Stimulated activated naive B cell treated with anti-CD40 and anti-IgM and Interleukin-4, amounts not matched to agents 10 μg/mL and 1 μg/mL and 100 μg/mL, for 72 hours (primary cell): ENCODE measurements at places on chromosomes 7 and 10.

- DNase-seq = no peak
These were observed 35.7 kb downstream of the CBX3 start for GRCh38 chr7:26237035-26237807.

DNA sequence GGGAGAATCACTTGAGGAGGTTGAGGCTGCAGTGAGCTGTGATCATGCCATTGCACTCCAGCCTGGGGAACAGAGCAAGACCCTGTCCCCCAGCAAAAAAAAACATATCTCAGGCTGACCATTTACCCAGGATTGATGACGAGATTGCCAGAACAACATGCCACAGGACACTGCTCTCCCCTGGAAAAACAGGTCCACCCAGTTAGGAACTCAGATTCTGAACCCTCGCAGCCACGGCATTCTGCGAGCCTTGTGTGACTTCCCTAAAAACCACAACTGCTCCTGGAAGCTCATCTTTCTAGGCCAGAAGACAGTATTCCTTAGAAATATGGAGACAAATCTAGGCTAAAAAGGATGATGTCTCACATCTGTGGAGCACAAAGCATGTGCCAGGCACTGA lies 42.1 kb upstream of the SH2B2 start:
- no peak for DNase-seq

DNA sequence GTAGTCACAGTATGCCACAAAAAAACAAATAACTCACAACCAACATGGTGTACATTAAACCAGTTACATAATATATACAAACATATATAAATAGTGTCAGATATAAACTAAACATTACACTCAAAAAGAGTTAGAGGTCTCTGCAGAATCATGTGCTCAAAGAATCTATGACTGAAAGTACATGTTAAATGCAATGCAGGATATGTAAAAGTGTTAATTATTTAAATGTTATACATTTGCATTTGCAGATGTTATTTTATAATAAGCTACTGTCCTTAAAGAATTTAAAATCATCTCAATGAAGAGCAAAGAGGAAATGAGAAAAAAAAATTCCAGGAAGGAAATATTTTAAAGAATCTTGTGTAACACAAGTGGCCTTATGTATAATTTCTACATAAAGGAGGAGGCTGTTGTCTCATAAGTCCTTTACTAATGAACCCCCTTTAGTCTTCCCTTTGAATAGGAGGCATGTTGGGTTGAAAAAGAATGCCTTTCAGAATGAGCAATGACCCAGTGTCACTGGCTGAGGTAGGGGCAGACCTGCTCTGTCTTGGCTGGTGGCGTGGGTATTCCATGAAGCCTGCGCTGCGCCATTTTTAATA lies 148.9 kb downstream of the ITGA8 start:
- DNase-seq = no peak

DNA sequence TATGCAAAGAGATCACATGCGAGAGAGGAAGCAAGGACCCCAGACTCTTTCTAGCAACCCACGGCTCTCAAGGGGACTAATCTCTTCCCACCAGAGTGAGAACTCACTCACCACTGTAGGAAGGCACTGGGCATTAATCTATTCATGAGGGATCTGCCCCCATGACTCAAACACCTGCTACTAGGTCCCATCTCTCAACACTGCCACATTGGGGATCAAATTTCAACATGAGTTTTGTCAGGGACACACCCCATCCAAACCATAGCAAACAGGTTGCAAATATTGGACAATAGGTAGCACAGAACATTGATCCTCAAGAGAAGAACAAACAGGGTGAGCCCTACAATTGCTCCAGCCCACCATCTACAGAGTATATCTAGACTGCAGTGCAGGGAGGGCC lies 740.6 kb downstream of the LRMDA start:
- no peak for DNase-seq

DNA sequence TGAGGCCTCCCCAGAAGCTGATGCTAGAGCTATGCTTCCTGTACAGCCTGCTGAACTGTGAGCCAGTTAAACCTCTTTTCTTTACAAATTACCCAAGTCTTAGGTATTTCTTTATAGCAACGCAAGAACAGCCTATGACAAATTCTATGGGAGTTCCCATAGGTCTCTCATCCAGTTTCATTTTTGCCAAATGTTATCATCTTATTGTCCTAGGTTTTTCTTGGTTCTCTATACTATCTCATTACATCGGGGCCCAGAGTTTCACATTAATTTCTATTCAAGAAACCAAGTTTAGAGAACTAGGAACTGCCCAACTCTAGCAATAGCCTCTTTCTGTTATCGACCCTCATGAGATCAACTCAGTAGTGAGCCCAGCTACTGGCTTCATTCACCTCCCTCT lies 15.9 kb downstream of the ACTA2 start:
- no peak for DNase-seq

DNA sequence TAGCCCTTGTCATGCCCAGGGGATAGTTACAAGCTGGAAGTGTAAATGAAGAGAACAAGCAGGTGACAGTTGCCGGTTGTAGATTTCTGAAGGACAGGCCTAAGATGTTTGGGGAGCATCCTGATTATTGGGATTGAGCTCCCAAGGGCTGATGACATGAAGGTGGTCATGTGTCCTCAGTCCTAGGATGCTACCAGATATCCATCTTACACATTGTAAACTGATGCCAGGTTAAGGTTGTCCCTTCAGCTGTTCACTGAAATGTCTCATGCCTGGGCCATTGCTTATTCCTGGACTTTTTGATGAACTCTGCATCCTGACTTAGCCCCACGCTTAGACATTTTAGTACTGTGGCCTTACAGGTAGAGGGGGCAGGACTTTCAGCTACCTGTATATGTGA lies 1.3 kb downstream of the ZMIZ2 start:
- no peak for DNase-seq

DNA sequence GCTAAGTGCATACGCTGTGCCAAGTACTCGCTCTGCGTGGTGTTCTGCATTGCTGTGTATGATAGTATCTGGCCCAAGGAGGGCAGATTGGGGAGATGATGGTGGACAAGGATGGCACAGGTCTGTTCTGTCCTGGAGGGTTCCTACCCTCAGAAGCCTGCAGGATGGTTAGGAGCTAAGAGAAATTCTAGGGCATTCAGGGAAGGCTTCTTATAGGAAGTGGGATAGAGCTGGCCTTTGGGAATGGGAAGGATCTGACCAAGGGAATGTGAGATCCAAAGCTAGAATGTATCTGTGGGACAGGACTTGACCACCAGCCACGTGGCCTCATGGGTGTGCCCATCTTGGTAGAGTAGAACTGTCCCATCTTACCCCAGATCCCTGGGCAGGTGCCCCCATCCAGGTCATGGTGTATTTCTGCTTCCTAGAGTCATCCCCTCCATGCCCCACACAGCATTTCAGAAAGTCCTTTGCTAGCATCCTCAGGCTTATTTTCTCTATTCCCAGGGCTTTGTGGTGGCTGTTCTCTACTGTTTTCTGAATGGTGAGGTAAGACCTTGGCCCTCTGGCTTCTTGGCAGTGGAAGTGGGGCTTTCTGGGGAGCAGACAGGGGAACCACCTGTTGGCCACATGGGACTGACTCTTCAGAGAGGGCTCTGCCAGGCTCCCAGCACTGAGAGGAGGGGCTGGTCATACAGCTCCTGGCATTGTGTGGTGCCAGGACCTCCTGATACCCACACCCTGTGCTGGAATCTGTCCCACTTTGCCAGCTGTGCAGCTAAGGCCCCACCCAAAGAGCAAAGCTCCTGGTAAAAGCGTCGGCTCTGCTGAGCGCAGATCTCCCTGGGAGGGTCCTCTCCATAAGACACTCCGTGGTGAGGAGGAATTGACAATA lies 52.5 kb downstream of the ADCYAP1R1 start:
- no peak for DNase-seq

DNA sequence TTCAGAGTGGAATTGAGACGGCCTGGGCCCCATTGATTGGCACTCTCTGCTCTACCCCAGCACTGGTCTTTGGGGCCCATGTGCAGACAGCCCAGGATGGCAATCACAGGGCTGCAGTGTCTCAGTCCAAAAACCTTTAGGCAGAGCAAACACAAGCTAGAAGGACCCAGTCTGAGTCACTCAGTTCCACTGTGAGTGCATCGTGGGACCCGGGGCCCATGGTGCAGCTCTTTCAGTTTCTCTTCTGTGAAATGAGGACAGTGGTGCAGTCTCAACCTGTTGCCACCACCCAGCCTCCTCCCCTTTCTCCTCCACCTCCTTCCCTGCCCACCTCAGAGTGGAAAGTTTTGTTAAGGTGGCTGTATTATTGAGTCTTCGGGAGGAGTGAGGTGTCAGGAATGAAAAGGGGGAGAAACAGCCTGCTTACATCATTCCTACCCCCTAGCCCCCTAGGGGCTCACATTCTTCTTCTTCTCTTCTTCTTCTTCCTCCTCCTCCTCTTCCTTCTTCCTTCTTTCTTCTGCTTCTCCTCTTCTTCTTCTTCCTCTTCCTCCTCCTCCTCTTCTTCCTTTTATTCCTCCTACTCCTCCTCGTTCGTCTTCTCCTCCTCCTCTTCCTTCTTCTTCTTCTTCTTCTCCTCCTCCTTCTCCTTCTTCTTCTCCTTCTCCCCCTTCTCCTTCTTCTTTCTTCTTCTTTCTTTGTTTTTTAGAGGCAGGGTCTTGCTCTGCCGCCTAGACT lies 19.5 kb upstream of the CARD11 start:
- peak; percentile 68 for DNase-seq

DNA sequence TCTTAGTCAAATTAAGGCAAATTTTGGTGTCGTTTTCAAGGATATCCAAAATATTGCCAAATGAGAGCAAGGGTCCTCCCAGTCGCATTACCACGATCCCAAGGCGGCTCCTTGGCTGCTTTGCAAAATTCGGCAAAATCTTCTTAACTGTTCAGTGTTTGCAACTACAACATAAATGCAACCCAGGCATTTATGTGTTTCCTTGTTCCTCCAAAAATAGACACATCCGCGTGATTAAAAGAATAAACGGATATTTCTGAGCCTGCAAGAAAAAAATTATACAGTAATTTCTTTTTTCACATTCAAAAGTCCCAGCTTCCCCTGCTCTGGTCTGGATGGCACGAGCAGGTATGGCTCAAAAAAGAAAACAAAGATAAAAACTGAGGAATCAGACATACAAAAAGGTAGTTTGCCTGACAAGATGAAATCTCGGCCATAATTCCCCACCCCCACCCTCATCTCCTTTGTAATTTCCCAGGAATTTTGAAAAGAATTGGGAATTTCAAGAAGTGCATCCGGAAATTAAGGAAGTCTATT lies 6.0 kb downstream of the SKIDA1 start:
- no peak for DNase-seq

DNA sequence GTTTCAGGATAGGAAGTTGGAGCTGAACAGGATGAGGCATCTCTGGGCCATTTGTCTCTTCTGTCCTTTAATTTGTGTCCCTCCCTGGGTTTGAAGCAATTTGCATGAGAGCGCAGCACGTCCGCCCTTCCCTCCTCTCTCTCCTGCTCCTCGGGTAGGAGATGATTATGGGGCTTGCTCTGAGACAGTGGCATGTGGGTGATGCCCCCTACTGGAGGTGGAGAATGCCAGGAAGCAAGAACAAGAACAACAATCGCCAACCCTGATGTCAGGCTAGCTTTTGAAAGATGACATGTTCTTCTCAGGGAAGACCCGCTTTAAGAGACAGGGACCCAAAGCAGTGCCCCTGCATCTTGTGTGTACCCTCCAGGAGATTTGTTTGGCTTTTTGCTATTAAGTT lies 63.9 kb upstream of the LOXL4 start:
- no peak for DNase-seq

DNA sequence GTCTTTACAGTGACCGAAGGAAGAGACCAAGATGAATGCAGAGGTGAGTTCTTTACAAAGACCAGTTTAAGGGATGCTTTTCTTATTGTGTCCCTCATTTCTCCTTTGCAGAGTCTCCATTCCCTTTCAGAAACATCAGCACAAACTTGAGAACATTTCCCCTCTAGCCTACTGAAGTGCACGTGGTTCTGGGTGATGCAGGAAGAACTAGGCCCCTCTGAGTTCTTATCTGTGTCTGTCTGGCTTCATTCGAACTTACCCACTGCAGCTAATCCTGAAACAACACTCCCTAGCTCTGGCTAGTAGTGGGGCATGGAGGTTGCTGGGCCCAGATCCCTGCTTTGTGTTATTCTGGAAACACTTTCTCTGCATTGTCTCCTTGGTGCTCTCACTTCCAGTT lies 12.6 kb downstream of the BLVRA start:
- no peak for DNase-seq

DNA sequence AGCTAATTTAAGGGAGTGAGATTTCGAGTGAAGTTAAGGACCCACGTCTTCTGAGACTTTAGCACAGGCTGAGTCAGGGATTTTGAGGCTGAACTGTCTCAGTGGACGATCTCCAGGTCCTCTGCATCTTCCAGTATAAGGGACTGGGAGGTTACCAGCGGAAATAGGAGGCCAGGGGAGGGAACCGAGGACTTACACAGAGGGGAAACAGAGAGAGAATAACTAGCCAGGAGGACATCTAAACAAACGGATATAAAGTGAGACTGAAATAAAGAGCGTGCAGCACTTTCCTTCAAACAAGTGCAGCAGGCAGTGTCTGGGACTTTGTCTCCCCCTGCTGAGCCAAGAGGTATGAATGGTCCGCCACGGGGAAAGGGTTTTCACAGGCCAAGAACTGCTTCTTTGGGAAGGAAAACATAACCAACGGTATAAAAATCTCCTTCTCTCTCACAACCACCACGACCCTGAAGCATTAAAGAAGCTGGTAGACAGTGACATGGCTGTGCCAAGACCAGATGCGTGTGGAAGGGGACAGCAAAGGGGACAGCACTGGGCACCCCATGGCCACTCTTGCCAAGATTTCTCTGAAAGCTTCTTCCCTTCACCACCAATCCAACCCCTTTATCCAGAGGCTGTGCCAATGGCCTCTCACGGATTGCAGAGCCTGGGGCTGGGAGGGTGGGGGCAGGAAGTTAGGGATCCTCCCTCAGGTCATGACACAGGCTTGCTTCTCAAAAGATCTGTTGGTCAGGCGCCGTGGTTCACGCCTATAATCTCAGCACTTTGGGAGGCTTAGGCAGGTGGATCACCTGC lies 72.0 kb downstream of the SLC37A3 start:
- DNase-seq = no peak

GRCh38 chr10:121819049-121819448 lies 108.8 kb downstream of the ATE1 start:
- DNase-seq = no peak

- peak; percentile 40 for DNase-seq
These were observed 1.1 kb downstream of the RHOBTB1 start for GRCh38 chr10:60942788-60943315.

DNA sequence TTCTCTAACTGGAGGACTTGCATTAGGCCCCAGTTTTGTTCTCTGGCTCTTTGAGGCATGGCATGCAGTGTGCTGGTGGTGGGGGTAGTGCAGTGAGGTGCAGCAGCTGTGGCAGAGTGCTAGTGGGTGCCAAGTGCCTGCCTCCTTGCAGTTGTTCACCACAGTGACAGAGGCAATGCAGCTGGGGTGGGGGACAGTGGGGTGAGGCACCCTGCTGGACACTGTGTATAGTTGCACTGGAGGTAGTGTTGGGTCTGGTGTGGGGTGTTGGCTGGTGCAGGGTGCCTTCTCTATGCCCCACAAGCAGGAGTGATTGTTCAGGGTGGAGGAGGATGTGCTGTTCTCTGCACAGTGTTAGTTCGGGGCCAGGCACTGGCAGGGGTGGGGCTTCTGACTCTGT lies 21.7 kb upstream of the KEL start:
- DNase-seq = no peak

GRCh38 chr10:96772196-96772595 lies 51.9 kb upstream of the PIK3AP1 start:
- no peak for DNase-seq

- DNase-seq = no peak
These were observed 188.2 kb downstream of the MLLT10 start for GRCh38 chr10:21722209-21722608.

- DNase-seq = no peak
These were observed 44.9 kb downstream of the MYPN start for GRCh38 chr10:68154211-68154497.
